Activated CD8-positive, alpha-beta memory T cell treated with anti-CD3 and anti-CD28 coated beads, Interleukin-2, amount 50 U/mL, for 48 hours (primary cell): ENCODE measurements at places on chromosomes 1 and 21.

GRCh38 chr1:33971018-33971710, 107.3 kb downstream of the HMGB4 start:
- no peak for DNase-seq

- no peak for DNase-seq
These were observed 10.1 kb downstream of the KDM1A start for GRCh38 chr1:23029337-23029736.

DNA sequence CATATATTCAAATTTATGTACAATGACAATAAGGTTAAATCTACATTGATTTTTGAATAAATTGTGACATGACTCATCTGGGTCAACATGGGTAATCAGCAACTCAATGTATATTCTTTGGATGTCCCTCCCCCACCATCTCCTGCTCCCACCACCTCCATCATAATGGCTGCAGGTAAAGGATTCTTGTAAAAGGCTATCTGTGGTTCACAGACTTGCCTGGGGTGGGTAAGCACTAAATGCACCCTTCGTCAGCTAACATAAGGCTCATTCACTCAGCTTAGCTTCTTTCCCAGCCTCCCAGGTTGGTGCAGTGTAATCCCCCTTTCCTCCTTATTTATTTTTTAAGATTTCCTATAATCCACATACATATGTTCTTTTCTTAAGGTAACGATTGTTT, 355.7 kb upstream of the DPYD start:
- no peak for DNase-seq

DNA sequence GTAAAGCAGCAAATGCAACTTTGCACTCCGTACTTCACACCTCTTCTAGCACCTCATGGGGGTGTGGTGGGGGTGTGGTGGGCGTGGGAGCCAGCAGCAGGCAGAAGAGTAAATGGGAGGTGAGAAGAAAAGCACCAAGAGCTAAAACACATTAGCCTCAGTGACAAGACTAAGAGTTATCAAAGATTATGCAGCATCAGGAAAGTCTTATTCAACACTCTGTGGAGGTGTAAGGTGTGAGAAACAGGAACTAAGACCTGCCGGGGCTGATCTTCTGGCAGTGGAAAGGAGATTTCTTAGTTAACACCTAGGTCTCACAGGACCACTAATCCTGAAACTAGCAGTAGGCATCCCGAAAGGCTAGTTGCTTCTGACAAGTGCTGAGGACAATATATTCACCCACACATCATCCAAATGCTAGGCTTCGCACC, 9.9 kb downstream of the TGFBR3 start:
- DNase-seq, result peak; percentile 65

GRCh38 chr1:203763505-203763904, 1.5 kb upstream of the LAX1 start:
- no peak for DNase-seq

- DNase-seq, result no peak
These were observed 48.4 kb downstream of the FAAP20 start for GRCh38 chr1:2145946-2146835.

DNA sequence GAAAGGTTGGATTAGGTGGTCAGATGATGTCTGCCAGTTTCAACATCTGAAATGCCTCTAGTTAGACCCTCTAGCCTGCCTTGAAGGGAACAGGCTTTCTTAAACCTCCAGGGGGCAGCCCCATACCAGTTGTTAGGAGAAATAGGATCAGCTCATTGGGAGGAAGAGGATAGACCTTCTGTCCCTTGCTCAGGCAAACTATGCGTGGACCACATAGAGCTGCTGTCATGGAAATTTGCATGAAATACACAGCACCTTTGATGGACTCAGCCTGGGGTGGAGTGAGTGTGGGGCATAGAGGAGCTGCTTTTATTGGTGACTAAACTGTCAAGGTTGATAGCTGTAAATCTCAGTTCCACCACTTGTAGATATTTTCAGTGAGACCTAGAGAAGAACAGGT, 38.4 kb upstream of the SPAG17 start:
- DNase-seq, result no peak
